Activated T-helper 1 cell treated with anti-CD3 and anti-CD28 coated beads, Interleukin-12 subunit alpha, Interleukin-12 subunit beta, Interleukin-2, Interleukin-4 antibody, amounts not matched to agents 30 ng/mL and 10 ng/mL and 1 ng/mL, durations not matched to agents 14 hours and 24 hours and 36 hours (primary cell): ENCODE measurements at places on chromosomes 1 and 21.
A peak's percentile ranks its signal among the peaks of the same experiment; 100 is the strongest.

DNA sequence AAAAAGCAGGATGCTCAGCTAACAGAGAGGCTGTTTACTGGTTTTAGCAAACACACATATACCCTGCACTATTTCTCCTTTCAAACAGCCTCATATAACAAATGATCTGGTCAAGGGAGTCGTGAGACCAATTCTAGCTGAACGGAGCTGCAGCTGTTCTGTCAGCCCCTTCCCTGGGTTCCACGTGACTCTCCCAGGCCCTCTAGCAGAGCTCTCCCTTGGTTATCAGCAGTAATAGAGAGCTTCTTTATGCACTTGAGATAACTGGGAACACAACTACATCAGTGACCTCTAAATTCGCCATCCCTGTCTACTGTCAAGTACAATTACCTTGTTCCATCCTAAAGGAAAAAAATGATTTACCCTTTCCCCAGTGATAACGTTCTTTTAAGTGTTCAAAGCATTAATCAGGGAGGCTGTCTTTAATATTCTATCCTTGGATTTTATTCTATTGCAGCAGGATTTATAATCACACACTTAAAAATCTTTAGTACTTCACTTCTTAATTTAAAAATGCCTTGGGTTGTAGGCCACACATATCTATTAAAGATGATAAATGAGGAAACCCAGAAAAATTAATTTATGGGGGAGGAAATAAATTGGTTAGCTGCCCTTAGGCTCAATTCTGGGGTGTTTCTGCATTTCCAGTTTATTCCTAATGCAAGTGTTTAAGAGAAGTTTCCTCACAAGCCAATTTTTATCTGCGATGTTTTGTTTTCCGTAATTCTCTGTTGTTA, 28.2 kb downstream of the PTGER3 start:
- no peak for DNase-seq

- no peak for DNase-seq
These were observed 67.1 kb downstream of the SSBP3 start for GRCh38 chr1:54339126-54339525.

DNA sequence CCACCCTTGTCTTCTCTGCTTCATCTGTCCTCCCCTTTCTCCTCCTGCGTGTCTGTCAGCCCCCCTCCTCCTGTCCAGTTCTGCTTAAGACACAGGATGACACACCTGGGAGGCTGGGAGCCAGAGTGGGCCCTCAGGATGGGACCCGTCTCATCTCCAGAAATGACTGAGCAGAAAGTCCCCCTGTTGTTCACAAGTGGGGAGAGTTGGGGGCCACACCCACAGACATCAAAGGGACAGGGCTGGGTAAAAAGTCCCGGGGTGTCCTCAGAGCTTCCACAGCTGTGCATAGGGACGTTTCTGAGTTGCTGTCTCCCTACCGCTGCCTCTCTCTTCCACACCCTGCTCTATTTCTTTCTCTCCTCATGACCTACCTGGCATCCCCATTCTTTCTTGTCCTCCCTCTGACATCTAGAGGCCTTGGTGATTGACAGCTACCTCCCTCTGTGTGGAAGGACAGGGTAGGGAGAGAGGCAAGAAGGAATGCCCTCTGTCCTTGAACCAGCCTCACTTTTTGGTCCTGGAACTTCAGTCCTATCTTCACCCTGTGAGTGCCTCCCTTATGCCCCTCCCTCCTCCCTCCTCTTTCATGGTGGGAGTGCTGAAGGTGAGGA, 19.5 kb upstream of the SH2D2A start:
- DNase-seq, result peak; percentile 76

DNA sequence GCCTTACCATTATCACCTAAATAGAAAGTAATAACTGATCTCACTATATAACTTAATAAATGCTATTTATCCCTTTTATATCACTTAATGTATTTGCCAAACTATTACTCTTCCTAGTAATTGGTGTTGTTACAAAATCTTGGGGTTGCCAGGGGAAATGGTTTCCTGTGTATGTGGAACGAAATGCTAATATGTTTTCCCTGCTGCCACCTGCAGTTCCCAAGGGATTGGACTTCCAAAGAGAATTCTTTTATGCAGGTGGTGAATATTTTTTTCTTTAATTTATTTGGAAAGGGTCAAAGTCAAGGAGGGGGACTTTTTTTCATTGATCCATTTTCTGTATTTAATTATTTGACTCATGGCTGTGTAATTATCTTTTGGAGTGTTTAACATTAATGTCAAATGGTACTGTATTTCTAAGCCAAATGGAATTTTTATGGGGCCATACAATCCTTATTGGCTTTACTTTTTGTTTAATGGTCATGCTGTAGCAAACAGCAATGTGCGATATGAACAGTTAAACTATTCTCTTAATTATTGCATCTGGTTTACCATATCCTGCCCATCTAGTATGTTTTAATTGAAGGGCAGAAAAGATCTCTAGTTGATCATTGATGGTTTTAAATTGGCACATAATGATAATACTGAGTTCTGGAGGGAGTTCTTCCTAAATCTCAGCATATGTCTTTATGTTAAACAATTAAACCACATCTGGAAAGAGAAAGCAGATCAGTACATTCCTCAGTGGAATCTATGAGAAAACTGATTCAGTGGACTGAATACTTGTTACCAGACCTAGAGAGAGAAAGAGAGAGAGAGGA, 486.3 kb downstream of the TTLL7 start:
- no peak for DNase-seq

DNA sequence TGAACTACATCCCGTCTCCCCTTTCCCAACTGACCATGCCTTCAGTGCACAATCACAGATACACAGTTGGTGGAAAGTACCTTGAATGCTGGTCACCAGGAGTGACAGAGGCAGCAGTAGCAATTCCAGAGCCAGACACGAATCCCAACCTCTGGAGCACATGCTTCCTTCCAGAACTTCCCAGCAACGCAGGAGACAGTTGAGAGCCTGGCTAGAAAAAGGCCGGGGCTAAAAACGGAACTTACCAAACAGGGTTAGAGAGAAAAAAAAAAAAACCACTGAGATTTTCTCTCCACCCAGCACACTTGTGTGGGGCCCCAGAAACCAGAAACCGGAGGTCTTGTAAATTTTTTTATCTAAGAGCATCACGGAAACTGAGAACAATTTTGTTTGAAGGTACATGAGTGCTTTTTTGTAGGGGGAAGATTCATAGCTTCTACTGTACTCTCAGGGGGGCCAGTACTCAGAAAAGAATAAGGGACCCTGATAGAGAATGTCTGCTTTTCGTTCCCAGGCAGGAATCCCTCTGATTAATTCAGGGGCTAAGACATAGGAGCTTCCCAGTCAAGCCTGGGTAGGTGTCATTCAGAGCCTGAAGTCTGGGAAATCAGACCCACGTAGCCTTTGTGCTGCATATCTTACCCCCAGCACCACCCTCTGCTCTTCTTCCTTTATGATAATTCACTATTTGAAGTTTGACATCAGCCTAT, at the start of gene CD48:
TSS of gene CD48 (minus strand) at position 221 of the 710 bp plus-strand sequence. CDS start at position 162, 59 bp downstream.
- peak; percentile 41 for DNase-seq

GRCh38 chr1:156841295-156841855, 17.5 kb downstream of the INSRR start:
- no peak for DNase-seq

GRCh38 chr1:59154401-59154800, 142.5 kb upstream of the FGGY start:
- no peak for DNase-seq

GRCh38 chr1:182993746-182994145, 29.5 kb upstream of the LAMC1 start:
- no peak for DNase-seq

- no peak for DNase-seq
These were observed 45.2 kb downstream of the C8B start for GRCh38 chr1:56920591-56921001.

DNA sequence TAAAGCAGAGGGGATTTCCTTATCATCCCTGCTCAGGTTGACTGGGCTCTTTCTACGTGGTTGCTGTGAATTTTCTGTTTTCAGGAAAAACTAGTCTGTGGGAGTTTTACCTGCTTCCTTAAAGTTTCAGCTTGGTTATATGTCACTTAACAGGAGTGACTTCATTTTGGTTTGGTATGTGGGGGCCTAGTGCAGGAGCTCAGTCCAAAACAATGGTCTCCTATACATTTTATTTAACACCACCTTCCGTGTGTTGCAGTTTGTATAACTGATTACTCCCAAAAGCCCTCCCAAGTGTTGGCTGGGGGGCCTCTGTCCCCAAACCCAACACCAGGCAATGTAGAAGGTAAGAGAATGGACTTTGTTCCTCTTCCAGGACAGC, 5.3 kb downstream of the IL23R start:
- no peak for DNase-seq

DNA sequence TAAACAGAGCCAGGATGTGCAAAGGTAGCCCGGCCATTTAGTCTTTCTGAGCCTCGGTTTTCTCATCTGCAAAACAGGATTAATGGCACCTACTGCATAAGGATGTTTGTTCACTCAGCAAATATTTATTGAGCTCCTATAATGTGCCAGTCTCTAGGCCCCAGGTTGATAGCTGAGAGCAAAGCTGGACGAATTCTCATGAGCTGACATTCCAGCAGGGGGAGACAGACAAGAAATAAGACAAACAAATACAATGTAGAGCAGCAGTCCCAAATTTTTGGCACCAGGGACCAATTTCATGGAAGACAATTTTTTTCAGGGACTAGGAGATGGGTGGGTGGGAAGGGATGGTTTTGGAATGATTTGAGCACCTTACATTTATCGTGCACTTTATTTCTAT, 74.3 kb upstream of the PAX7 start:
- no peak for DNase-seq

DNA sequence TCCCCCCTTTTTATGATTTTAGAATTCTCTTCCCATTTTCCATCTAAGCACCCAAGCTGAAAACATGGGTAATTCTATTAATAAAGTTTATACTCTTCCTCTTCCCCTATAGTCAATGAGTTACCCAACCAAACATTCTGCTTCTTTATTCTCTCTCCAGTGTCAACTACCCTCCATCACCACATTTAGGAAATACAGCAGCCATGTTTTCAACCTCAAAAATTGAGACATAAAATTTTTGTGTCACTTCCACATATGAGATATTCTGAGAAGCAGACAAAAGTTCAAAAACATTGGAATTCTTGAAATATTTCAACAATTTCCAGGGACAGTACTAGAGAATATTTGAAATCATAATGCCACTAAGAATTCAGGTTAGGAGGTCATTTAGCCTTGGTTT, 64.8 kb upstream of the ATP1A1 start:
- no peak for DNase-seq

DNA sequence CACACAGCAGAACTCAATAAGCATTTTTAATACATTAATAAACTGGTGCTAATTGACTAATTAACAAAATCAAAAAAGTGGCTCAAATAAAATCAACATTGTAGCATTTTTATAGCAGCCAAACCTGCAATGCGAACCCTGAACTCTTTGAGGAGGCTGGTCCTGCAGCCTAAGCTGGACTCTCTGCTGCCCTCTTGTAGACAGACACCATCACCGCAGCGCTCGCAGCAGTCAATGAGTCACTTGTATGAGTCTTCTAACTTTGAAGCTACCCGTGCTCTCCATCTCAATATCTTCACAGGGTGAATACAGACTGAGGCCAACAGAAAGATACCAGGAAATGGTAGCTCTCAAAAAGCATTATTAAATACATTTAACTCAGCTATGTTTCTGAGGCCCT, 9.7 kb upstream of the KRTAP7-1 start:
- no peak for DNase-seq

- no peak for DNase-seq
These were observed 238.2 kb downstream of the GRIK3 start for GRCh38 chr1:36796106-36796590.

DNA sequence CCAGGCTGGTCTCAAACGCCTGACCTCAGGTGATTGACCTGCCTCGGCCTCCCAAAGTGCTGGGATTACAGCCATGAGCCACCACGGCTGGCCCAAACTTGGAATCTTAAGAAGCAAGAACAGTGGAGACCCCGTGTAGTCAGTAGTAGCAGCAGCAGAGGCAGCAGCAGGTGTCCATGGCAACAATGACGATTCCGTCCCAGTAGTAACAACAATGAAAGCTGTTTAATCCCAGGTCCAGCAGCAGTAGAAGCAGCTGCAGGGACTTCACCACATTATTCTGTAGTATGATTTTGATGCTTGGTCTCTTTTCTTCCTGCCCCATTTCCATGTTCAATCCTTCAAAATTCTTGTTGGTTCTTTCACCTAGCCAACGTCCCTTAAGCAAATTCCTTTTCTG, 69.6 kb upstream of the KCTD3 start:
- no peak for DNase-seq

DNA sequence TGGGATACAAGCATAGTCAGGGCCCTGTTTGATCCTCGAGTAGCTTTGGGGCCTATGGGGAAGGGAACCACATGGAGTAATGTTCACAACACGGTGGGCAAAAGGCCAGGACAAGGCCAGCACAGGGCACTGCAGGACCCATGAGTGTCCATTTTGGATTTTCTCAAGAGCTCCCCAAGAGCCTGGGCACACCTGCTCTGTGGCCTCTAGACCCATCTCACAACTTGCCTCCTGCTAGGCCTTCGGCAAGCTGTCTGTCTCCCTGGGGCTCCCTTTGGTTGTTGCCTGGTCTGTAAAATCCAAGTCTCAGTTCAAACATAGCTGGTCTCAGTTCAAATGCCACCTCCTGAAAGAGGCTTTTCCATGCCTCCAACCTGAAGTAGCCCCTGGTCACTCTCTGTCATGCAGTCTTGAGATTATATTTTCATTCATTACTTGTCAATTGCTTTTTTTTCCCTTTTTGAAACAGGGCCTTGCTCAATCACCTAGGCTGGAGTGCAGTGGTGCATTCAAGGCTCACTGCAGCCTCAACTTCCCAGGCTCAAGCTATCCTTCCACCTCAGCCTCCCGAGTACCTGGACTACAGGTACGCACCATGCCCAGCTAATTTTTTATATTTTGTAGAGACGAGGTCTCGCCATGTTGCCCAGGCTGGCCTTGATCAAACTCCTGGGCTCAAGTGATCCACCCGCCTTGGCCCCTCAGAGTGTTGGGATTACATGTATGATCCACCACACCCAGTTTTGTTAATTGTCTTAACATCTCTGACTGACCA, 107.4 kb downstream of the MATN1 start:
- DNase-seq, result no peak

- no peak for DNase-seq
These were observed 207.0 kb upstream of the VAMP3 start for GRCh38 chr1:7564137-7564536.

- no peak for DNase-seq
These were observed 108.0 kb upstream of the ADAR start for GRCh38 chr1:154716011-154716410.
